Fibroblast of skin of right quadriceps (primary cell): ENCODE measurements at places on chromosomes 16 and 17.

- DNase-seq, result no peak
Measured at GRCh38 chr17:61054436-61054835, 345.2 kb upstream of the TBX2 start.

- no peak for DNase-seq
Measured at GRCh38 chr17:76150712-76151622, 9.9 kb upstream of the FOXJ1 start.

DNA sequence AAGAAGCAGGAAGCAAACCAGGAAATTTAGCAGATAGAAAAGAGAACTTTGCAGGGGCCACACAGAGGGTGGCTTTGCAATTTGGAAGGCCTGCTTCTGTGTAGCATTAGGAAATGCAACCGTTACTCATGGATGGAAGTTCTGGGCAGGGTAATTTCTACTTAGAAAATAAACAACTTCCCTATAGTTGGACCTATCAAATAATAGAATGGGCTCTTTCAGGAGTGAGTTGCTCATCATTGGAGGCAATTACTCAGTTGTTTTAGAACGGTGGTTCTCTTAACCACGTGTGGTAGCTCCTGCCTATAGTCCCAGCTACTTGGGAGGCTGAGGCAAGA is 25.8 kb upstream of the HS3ST2 start:
- no peak for DNase-seq

DNA sequence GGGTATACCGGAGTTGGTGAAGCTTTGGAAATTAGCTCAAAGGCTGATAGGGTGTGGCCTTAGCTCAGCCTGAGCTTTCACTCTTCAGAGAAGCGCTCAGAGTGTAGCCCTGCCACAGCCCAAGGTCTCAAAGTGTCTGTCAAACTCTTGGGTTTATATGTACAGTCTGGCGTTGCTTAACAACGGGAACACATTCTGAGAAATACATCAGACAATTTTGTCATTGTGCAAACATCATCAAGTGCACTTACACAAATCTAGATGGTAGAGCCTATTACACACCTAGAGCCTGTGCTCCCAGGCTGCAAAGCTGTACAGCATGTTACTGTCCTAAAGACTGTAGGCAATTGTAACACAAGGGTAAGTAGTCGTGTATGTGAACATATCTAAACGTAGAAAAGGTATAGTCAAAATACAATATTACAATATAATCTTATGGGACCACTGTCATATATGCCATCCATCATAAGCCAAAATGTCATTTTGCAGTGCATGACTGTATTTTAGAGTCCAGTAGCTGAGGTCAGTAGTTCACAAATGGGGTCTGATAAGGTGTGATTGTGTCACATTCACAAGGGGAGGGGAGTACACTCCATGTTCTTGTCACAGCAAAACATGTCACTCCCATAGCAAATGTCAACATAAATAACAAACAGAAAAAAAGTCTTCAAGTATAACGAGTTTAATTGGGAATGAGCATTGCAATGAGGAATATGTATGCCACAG is 20.6 kb downstream of the CHAD start:
- DNase-seq, result no peak
